ENCODE measurements at places on chromosomes 7 and 10.

- no peak for DNase-seq
Measured at GRCh38 chr7:109635374-109635773, 1065.7 kb downstream of the DNAJB9 start.

DNA sequence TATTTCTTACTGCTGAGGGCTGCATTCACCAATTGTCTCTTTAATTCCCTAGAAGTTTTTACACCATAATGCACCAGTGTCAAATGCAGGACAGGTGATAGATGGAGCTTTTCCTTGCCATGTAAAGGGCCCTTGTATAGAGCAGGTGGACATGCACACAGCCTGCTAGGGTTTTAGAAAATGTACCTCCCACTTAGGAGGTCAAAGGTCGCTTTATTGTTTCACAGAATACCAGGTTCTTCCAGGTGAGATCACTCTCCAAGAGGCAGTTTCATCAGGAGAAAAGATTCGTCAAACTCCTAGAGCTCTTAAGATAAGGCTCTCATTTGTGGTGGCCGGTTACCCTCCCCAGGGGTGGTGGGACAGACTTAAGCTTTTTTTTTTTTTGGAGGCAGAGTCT is 215.8 kb downstream of the PHTF2 start:
- DNase-seq: no peak

- no peak for DNase-seq
Measured at GRCh38 chr10:1320739-1321320, 264.6 kb downstream of the WDR37 start.

DNA sequence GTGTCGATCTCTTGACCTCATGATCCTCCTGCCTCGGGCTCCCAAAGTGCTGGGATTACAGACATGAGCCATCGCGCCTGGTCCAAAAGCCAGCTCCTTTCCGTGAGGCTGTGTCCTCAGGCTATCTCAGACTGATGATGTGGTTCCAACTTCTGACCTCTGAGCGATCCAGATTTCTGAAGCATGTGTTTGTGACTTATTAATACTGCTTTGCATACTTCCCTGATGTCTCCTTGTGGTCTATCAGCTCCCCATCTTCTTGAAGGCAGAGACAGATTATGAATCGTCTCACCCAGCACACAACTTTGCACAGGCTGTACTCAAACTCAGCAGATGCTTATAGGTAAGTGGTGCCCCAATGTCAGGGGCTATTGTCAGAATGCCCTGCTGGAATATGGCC is 2.0 kb upstream of the PLPP4 start:
- no peak for DNase-seq

DNA sequence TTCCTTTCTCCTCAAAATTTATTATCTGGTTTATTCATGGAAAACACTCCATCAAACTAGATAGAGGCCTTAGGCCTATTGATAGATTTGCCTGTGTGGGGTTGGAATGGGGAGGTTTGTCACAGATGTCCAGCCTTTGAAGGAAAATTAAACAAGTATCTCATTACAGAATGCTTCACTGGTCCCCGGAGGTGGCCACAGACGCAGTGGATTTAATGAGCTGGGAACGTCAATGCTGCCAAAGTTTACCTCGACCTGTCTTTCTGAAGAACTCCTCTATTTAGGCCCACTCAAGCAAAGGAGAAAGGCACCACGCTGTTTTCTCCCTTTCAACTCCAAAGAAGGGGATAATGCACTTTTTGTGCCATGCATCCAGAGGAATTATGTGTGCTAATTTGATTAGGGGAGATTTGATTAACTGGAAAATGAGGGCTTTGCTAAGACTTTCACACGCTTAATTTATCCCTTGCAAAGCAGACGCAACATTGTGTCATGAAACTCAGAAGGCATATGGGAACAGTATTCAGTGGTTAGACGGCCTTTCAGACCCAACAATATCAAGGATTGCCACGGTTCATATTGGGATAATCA is 558.8 kb upstream of the GALNT17 start:
- DNase-seq: no peak

DNA sequence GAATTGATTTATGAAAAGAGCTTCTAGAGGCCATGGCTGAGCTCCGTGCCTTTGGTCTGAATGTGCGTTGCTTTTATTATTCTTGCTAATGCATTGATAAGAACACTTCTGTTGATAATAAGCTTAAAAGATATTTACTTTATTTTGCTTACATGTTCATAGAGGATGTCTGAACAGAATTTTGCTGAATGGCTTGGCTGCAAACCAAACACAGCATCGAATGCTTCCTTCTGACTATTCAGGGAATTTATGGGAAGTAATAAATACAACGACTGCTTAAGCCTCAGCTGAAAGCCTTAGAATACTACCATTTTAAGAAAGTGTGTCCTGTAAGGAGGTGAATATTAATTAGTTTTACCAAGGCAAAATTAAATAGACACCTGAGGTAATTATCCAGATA is 643.5 kb upstream of the POT1 start:
- no peak for DNase-seq

DNA sequence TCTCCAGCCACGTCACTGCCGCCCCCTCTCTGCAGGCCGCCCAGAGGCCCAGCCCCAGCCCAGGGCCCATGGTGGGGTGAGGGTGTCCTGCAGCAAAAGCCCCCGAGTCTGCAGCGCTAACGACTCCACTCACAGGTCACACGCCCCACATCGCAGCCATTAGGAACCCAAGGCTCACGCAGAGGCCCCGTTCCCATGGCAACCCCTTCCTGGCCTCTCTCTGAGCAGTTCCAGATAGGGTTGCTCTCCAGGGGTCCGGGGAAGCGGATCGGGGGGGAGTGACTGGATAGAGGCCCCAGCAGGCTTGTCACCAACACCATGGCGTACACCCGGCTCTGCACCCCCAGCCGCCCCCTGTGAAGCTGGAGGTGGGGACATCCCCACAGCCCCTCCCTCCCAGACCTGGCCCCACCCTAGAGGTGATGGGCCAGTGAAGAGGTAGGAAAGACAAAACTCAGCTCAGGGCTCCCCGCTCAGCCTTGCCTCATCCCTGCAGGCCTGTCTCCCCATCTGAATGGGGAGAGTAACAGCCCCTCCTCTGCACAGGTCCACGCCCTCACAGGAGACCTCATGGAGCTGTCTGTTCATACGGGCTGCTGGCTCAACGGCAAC is 41.2 kb downstream of the TNRC18 start:
- DNase-seq: no peak

GRCh38 chr7:155450970-155451801 is 6.7 kb upstream of the EN2 start:
- no peak for DNase-seq

- DNase-seq: no peak
Measured at GRCh38 chr10:22466763-22467334, 121.6 kb downstream of the SPAG6 start.

GRCh38 chr7:98228801-98229200 is 17.6 kb downstream of the BHLHA15 start:
- no peak for DNase-seq

- DNase-seq: no peak
Measured at GRCh38 chr7:19930051-19930450, 156.6 kb upstream of the TMEM196 start.

GRCh38 chr10:129877773-129878371 is 86.2 kb downstream of the EBF3 start:
- DNase-seq: no peak

- DNase-seq: peak; percentile 9
Measured at GRCh38 chr7:113774182-113774807, 144.5 kb downstream of the PPP1R3A start.

DNA sequence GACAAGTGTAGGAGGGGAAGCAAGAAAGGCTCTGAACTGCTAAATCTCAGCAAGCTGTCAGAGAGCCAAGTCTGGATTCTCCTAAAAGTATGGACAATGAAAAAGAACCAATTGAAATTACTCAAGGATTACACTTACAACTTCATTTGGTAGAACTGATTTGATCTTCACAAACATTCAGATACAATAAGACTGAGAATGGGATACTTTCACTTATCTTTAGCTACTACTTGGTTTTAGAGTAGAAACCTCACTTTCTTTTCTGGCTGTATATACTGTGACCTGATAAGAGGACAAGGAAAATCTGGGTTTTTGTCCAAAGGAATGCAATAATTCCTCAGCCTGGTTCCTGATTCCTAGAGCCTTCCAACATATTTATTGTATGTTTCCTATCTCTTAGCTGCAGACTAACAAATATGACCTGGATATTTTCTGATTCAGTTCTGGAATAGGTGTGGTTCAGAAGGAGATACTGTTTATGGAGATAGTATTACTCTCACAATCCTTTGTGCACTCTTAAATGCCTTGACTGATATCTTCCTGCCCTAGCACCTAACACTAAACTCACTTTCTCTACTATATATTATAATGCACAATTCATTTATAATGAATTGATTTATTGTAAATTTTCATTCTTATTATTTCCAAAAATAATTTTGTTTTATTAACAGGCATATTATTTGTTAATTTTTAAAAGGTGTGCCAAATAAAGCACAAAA is 7.3 kb downstream of the SEMA3A start:
- no peak for DNase-seq

GRCh38 chr7:132825222-132825621 is 249.0 kb upstream of the PLXNA4 start:
- DNase-seq: no peak

DNA sequence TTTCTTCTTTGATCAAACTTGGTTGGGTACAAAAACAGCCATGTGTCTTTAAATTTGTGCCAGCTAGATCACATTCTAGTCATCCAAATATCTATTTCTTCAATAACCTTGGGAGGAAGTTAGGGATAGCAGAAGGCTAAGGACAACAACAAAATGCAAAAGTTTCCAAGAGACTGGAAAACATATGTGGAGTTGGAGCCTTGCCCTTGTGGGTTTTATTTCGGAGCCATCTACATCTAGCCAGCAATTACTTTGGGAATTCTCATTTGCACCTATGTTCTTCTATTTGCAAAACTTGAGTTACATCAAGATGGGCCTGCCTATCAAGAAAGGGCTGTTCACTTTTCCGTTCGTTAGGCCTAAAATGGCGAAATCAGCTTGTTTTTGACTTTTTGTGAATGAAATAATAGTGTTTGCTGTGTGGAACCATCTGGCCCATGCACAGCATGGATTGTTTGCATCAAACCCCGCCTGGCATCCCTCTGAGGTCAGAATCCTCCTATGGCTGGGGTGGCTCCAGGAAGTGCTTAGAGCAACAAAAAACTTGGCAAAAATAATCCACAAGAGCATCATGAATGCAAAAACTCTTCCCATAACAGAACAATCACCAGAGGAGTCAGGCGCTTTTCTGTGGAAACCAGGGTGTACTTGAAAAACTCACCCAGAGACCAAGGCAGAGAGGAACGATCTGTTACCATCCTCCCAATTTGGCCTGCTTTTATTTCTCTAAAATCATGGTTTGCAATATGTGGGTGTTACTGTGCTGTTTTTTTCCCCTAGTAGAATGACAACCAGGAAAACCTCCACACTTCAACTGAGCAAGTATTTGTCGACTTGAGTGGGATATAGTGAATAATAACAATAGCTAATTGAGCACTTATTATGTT is 36.2 kb upstream of the XPNPEP1 start:
- DNase-seq: no peak

DNA sequence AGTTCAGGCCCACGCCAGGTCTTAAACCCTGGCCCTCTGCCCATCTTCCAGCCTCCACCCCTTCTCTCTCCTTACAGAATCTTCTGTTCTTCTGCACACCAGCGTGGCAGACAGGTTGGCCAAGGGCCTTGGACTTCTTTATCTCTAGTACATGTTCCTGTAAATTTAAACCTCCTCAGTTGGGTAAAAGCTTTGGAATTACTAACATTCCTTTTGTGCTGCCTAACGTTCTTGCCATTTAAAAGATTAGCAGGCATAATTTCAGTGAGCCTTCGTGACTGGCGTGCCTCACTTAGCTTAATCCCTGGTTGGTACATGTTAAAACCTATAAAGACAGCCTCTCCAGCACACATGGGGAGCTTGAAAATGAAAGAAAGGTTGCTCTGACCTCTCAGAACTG is 192.2 kb downstream of the CUX1 start:
- no peak for DNase-seq

GRCh38 chr7:44637788-44638594 is 31.6 kb downstream of the OGDH start:
- no peak for DNase-seq

DNA sequence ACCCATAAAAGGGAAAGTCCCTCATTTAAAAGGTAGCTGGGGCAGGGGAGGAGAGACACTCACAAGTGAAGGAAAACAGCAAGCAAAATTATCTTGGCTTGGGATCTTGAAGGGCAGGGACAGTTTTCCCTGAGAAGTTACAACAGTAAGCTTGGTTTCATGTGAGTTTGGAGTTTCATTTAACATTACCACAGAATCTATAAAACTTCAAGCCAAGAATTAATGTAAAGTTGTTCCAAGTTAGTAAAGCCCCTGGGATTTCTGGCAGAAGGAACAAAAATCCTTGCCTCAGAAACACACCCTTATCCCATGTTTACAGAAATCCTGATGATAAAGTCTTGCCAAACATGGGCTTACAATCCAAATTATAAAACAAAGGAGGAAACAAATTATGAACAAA is 19.2 kb downstream of the CRPPA start:
- no peak for DNase-seq

GRCh38 chr7:20296444-20296843 is 34.3 kb upstream of the ITGB8 start:
- no peak for DNase-seq

- DNase-seq: no peak
Measured at GRCh38 chr10:480498-480927, 209.0 kb downstream of the DIP2C start.

DNA sequence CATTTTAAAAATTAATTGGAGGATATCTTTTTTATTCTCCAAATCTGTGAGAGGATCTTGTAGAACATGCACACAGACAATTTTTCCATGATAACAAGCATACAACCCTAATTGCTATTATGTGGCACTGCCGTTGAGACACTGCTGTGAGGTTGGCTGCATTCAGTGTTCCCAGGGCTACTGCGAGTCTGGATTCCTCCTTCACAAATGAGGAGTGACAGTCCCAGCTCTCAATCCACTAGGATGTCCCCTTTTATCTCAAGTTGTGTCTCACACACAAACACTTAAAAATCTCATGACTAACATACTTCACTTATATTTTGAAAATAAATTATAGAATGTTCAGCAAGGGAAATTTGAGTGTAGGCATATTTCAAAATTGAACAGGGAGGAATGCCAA is 14.1 kb downstream of the NEUROD6 start:
- no peak for DNase-seq

DNA sequence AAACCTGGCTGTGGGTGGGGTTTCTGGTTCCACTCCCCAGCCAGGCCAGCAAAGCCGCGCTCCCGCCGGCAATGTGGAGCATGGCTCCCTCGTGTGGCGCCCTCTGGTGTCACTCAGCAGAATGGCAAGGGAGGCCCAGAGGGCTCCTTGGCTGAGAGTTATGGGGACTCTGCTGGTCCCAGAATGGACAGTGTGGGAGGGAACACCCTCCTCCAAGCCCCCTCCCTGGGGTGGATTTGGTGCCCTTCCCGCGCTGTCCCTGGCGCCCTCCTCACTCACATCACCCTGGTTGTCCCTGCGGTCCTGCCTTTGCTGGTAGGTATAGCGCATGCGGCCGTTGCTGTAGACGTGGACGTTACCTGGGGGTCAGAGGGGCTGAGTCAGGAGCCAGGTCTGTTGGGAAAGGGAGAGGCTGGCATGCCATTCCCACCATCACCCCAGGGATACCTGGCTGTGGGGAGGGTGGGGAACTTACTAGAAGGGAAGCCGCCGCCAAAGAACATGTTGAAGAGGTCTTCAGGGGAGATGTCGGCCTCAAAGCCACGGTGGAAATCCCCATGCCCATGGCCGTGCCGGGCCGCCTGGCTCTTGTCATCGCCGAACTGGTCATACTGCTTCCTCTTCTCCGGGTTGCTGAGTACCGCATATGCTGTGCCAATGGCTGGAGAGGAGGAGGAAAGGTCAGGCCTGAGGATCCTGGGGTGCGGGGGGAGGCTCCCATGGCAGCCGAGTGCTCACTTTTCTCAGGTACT is 14.0 kb downstream of the DNAJB12 start:
- no peak for DNase-seq
